Bladder microvascular endothelial cell (primary cell): ENCODE measurements at places on chromosomes 11 and 22. TPM values are rescaled to one million over a fixed set of nuclear protein-coding genes. Genes with fewer than 3 reads are reported as not detected.

Gene GGA1
- 25.4 and 50.4 TPM in 2 replicates for total RNA-seq

Gene RFPL2
- total RNA-seq = not detected in 2 replicates

Gene NFRKB
- total RNA-seq = 8.6 and 18.4 TPM in 2 replicates

Gene BRD1
- total RNA-seq = 19.3 and 38.5 TPM in 2 replicates

Gene ZBTB16
- total RNA-seq = 27.5 and 30.0 TPM in 2 replicates

Gene HTR3B
- not detected in 2 replicates for total RNA-seq

Gene MEN1
- 9.4 and 26.4 TPM in 2 replicates for total RNA-seq

Gene UBQLNL
- not detected in 2 replicates for total RNA-seq

Gene CYB5R2
- 0.06 and 1.9 TPM in 2 replicates for total RNA-seq

Gene CDC42EP2
- 7.1 and 8.7 TPM in 2 replicates for total RNA-seq

Gene C11orf97
- not detected in 2 replicates for total RNA-seq

Gene GPR137
- 6.5 and 17.1 TPM in 2 replicates for total RNA-seq

Gene B4GALNT4
- total RNA-seq = 0.16 and 2.3 TPM in 2 replicates

Gene GDPD4
- total RNA-seq = not detected in 2 replicates

Gene OR4D5
- not detected in 2 replicates for total RNA-seq

Gene ARSA
- total RNA-seq = 13.6 and 18.9 TPM in 2 replicates

Gene TRIM6
- total RNA-seq = 1.3 and 2.1 TPM in 2 replicates

Gene LRRC56
- total RNA-seq = 0.32 and 1.2 TPM in 2 replicates

Gene C11orf21
- not detected in 2 replicates for total RNA-seq

Gene CASP5
- not detected in 2 replicates for total RNA-seq

Gene OR5M11
- not detected in 2 replicates for total RNA-seq

Gene TYR
- not detected in 2 replicates for total RNA-seq

Gene BLID
- total RNA-seq = 0.16 and 0.82 TPM in 2 replicates
